Upper lobe of left lung (tissue), 6 donors: ENCODE measurements at places on chromosomes 12 and 14. TPM values are rescaled to one million over a fixed set of nuclear protein-coding genes. Genes with fewer than 3 reads are reported as not detected.

RXYLT1 gene
- total RNA-seq = 13.9 TPM

FOXN4 gene
- total RNA-seq = not detected

NT5DC3 gene
- total RNA-seq = 29.3 TPM

RPS6KL1 gene
- total RNA-seq = 3.4 TPM

TSPAN9 gene
- 33.3 TPM for total RNA-seq

OR4E2 gene
- total RNA-seq = not detected

UNC79 gene
- 0.15 TPM for total RNA-seq

PYGL gene
- total RNA-seq = 65.1 TPM

STYK1 gene
- 1.1 TPM for total RNA-seq

ACRBP gene
- total RNA-seq = 3.9 TPM

CIROP gene
- total RNA-seq = not detected

CLEC1B gene
- 0.23 TPM for total RNA-seq

PCNX1 gene
- 42.6 TPM for total RNA-seq

DENR gene
- total RNA-seq = 27.4 TPM

HOMEZ gene
- 10.5 TPM for total RNA-seq

PLEKHG7 gene
- total RNA-seq = 2.0 TPM

MSRB3 gene
- 37.4 TPM for total RNA-seq

PNN gene
- 41.0 TPM for total RNA-seq

SIX1 gene
- total RNA-seq = 1.8 TPM

TMEM30B gene
- 15.7 TPM for total RNA-seq

PDE3A gene
- 3.0 TPM for total RNA-seq

CLEC7A gene
- total RNA-seq = 24.9 TPM

TCTN2 gene
- total RNA-seq = 14.3 TPM

ARHGEF25 gene
- 15.9 TPM for total RNA-seq

TMEM117 gene
- total RNA-seq = 3.0 TPM

NOXRED1 gene
- total RNA-seq = 0.40 TPM

PYM1 gene
- 47.3 TPM for total RNA-seq

KCNC2 gene
- total RNA-seq = not detected

RILPL2 gene
- 12.7 TPM for total RNA-seq
